Astrocyte of the hippocampus (primary cell): ENCODE measurements at places on chromosomes 16 and 17.

DNA sequence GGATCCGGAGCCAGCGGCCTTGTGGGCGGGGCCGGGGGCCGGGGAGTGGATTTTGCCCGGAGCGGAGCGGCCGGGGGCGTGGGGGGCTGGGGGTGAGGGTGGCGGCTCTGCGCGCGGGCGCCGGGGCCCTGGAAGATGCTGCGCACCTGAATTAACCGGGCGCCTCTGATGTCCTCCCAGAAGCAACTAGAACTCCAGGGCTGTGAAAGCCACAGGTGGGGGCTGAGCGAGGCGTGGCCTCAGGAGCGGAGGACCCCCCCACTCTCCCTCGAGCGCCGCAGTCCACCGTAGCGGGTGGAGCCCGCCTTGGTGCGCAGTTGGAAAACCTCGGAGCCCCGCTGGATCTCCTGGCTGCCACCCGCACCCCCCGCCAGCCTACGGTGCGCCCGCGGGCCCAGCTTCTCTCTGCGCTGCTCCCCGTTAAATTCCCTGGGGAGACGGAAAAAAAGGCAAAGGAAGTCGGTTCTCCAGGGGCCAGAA, 549 bp downstream of the SLC26A11 start:
- DNase-seq: peak; percentile 39

GRCh38 chr16:69131167-69131838, 1.1 kb downstream of the CHTF8 start:
- DNase-seq: peak; percentile 57

DNA sequence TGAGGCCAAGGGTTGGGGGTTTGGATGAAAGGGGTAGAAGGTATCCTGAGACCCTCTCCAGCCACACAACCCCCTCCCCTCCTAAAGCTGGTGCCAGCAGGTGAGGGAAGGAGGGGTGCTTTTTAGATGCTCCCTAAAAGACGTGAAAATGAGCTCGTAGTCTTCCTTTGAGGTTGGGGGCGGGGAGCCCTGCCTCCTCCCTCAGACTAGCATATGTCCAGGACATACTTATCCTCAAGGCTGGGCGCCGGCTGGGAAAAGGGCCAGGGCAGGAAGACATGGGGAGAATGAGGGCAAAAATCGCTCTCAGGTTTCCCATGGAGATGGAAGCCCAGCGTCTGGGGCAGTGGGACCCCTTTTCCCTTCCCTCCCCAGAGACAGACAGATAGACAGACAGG, 26.7 kb downstream of the SRCIN1 start:
- DNase-seq: no peak

- peak; percentile 91 for DNase-seq
These were observed 38.8 kb downstream of the RPGRIP1L start for GRCh38 chr16:53664724-53665345.
